Spinal cord (tissue), 10 donors: ENCODE measurements at places on chromosomes 12 and 14. TPM values are rescaled to one million over a fixed set of nuclear protein-coding genes. Genes with fewer than 3 reads are reported as not detected.

PRH2 gene
- total RNA-seq: 0.88 TPM

GRIP1 gene
- 32.2 TPM for total RNA-seq

POC1B gene
- 56.4 TPM for total RNA-seq

DNA sequence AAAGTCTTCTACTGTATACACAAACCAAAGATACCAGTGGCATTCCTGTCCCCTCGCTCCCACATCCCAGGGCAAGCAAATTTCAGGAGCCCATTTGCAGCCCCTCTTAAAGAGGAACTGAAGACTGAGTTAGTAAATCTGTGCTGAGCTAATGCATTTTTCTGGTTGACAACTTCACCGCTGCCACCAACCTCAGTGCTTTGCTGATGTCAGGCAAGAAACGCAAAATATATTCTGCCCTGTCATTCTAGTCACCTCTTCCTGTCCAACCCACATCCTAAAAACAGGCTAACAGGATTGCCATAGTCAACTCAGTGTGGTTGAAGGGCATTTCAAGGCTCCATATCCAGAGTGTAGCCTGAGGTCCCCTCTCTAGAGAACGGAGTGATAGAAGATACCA lies 59.4 kb upstream of the FICD start:
- no peaks in the 10 kb centered on the region for H3K4me1 ChIP-seq
- no peak overlapping the region for H3K27ac ChIP-seq
- no peak for DNase-seq
- no peak overlapping the region for H3K4me3 ChIP-seq
- no peaks in the 10 kb centered on the region for H3K36me3 ChIP-seq

GRCh38 chr12:104823985-104824461 lies 134.1 kb downstream of the SLC41A2 start:
- no peak for DNase-seq
- no peaks in the 10 kb centered on the region for H3K4me1 ChIP-seq
- H3K36me3 ChIP-seq: peaks cover 2% of the 10 kb centered on the region

- no peak overlapping the region for H3K27ac ChIP-seq
- no peaks in the 10 kb centered on the region for H3K27me3 ChIP-seq
- H3K36me3 ChIP-seq: no peaks in the 10 kb centered on the region
- no peaks in the 10 kb centered on the region for H3K4me1 ChIP-seq
- no peak overlapping the region for H3K4me3 ChIP-seq
- no peak for DNase-seq
These were observed 38.9 kb upstream of the BDKRB2 start for GRCh38 chr14:96165493-96166436.
